ENCODE measurements at places on chromosomes 3 and 15.

GRCh38 chr3:175404027-175404426 is 544.9 kb downstream of the NAALADL2 start:
- DNase-seq = no peak

DNA sequence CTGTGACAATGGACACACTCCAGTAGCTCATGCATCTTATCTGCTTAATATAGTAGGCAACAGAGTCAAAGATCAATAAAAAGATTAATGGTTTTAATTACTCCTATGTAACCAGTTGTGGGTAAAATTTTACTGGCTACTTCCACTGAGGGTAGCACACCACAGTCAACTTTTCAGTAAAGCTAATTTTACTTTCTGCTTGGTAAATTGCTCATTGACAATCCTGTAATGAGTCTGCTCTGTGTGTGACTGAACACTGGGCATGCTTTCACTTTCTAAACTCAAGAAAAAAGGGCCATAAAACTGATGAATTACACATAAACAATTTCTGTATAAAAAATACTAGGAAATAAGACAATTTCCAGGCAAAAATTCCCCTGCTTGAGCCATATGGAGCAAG is 838.3 kb downstream of the VGLL3 start:
- no peak for DNase-seq

DNA sequence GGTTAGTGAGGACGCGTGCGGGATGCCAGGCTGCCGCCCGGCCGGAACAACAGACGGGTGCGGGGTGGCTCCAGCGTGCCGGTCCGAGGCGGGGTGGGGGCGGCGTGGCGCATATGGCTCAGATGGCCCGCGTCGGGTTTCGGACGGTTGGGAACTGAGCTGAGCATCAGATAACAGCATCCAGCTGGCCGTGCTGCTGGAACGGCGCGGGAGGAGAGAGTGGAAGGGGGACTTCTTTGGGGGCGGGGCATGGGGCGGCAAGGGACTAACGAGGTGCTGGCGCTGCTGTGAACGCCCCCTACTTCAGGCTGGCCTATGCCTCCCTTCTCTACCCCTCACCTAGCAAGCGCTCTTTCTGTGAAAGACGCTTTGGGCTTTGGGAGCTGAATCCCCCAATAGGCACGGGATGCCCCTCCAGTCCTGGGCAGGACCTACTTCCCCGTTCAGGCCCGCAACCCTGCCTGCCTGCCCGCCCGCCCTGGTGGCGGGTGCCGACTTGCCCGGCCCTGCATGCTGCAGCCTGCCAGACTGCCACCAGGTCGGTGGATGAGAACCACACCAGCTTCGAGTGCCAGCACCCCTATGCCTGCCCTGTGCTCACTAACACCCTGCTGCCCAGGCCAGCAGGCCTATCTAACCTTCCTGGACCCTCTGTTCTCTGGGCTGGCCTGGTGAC is 542 bp downstream of the INKA1 start:
- peak; percentile 45 for DNase-seq

GRCh38 chr3:86748015-86748414 is 242.9 kb downstream of the VGLL3 start:
- no peak for DNase-seq
